ENCODE measurements at places on chromosomes 1 and 21. TPM values are rescaled to one million over a fixed set of nuclear protein-coding genes. Genes with fewer than 3 reads are reported as not detected.
A peak's percentile ranks its signal among the peaks of the same experiment; 100 is the strongest.

DNA sequence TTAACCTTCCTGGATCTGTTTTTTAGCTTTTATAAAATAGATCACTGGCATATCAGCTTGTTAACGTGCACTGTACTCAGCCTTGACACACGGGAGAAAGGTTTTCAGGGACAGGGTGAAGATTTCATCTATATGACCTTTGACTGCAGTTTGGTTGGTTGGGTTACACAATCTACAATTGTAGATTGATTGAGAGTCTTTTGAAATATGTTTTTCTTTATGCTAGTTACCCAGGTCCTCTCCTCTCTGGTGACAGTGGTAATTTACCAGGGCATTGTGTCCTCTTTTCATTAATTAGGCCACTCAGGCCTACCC, 48.8 kb downstream of the DDR2 start:
- DNase-seq = no peak

DNA sequence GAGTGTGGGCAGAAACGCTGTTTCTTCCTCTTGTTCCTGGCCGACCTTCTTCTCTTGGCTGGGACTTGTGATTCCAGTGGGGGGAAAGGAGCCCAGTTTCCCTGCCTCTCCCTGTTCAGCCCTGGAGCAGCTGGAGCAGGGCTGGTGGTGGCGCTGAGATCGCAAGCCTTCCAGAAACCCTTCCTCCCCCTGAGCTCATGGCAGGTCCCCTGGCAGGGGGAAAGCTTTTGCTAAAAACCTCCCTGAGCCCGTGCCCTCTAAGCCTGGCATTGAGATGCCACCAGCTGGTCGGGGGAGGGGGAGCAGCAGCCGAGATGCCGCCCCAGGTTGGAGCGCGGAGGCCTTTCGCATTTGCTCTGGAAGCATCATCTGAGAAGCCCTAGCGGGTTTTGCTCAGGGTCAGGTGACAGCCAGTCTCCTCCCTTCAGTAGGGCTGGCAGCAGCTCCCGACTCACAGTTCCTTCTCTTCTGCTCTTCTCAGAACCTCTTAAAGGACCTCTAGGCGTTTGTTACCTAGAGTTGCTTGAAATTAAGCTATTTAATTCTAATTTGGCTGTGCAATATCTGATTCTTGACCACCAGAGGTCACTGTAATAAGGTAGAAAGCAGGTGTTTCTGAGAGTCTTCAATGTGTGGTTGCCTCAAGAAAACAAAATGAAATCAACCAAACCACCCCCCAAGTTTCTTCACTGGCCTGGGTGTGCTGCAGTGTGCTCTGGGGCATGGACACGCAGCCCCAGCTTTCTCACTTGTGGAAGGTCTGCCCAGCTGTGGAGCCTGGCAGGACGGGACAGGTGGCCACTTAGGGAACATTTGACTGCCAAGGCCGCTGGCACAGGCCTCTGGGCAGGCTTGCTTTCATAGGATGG, 257.3 kb downstream of the CAMTA1 start:
- DNase-seq = peak; percentile 51

DNA sequence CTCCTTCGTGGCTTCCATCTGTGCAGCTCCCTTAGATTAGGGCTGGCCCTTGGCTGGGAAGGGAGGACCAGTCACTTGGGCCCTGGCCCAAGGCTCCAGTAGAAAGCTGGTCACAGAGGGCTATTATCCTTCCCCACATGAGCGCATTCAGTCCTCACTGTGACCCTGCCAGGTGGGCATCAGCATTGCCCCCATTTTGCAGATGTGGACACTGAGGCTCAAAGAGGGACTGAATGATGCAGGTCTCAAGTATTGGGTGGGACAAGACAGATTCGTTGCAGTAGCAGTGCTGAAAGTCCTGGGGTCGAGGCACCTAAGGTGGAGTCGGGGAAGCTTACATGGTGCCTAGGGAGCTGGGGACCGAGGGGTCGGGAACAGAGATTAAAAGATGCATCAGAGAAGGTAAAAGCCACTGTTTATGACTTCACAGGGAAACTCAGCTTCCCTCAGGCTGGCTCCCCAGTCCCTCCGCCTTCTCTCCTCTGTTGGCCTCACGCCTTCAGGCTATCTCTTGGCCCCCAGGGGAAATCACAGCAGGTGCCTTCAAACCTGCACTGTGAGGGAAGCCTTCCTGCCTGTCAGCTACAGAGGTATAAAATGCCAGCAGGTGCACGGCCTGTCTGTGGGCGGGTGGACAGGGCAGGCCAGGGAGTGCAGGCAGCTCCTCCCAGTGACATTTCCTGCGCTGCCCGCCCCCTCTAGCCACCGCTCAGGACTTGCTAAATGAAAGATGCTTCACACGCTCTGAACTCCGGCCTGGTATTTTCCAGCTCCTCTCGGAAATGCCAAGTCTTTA, 178.4 kb downstream of the GRIK3 start:
- no peak for DNase-seq

- DNase-seq = peak; percentile 62
Measured at GRCh38 chr1:119784191-119784781, 15.6 kb upstream of the HMGCS2 start.

DNA sequence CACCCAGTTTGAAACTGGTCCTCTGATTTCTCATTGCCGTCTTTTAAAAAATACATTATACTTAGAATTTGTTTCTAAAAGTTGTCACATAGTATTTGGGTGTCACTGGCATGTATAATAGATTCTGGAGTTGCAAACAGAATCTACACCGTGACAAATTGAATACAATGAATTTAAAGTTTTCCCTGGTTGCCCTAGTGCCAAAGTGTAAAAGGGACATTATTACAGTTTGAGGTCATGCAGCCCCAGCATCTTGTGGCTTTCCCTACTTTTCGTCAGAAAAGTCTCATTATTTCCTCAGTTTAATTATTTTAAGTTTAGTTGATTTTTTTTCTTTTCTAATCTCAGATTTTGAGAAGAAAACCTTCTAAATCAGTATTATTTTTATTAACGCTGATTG, 155.9 kb downstream of the DISP1 start:
- no peak for DNase-seq

- peak; percentile 87 for DNase-seq
Measured at GRCh38 chr1:101259744-101260148, 22.9 kb downstream of the S1PR1 start.

GRCh38 chr1:75582725-75583261, 28.1 kb downstream of the SLC44A5 start:
- DNase-seq = no peak

DUSP10 gene
- total RNA-seq = 19.3 TPM
